ENCODE measurements at places on chromosomes 13 and 19.

DNA sequence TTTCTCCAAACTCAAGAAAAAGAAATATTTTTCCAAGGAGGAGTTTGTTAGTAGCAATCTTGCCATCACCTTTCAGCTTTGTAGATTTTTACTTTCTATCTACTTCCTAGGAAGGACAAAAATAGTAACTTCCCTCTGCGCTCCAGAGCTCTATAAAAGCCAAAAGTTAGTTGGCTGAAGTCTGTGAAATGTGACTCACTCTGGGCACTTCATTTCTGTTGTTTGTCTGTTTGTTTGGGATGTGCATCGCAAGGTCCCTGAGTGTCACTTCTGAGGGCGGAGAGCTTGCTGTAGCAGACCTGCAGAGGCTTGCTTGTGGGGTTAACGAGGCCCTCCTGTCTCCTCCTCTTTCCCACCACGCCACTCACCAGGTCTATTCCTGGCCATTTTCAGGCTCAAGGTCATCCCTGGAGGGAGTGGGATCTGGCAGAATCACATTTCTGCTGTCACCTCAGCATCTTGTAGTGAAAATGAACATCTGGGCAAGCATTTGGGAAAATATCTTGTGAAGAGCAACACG, 307.6 kb downstream of the GPC6 start:
- DNase-seq = no peak

GRCh38 chr19:49847731-49848696, 2.9 kb upstream of the PTOV1 start:
- DNase-seq = no peak

- DNase-seq = no peak
Observed at GRCh38 chr13:71255633-71256032, 611.4 kb downstream of the DACH1 start.

DNA sequence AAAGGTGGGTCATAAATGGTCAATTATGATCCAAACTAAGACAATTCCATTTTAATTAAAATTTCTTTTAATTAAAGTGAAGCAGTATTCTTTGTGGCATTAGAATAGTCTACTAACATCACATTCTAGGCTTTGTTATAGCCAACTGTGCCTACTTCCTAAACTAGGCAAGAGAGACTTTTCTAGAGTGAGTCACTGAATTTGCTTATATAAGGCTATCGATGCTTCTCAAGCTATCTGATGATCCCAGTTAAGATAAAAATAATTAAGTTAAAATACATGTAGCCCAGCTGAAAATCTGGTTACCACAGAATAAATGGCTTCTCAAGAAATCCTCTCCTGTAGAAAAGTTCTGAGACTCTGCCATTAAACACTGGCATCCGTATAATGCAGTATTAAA, 12.5 kb downstream of the ANKRD10 start:
- no peak for DNase-seq

DNA sequence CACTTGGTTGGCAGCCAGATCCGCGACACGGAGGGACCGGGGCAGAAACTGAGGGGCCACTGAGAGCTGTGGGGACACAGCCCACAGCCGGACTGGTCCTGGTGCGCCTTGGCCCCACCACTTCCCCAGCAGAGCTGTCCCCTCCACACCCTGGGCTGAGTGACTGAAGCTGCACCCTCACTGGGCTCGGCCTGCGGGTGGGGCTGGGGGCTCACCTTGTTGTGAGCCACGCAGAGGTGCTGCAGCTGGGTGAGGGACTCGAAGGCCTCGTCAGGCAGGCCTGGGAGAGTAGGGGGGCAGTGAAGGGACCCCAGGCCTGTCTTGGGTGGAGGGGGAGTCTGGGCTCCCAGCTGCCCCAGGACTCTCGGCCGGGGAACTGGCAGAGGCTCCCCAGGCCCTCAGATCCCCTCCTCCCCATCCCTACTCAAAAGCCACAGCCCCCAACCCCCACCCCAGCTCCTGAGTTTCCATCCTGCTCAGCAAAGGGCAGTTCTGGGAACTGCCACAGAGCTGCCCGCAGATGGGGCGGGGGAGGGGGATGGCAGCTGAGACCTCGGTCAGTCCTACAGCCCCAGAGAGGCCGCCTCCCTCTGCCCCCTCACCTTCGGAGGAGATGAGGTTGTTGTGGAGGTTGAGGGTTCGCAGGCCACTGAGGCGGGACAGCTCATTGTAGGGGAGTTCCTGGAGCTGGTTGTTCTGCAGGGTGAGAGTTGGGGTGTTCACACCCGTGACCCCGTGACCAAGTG, 2.3 kb downstream of the PODNL1 start:
- DNase-seq = no peak

DNA sequence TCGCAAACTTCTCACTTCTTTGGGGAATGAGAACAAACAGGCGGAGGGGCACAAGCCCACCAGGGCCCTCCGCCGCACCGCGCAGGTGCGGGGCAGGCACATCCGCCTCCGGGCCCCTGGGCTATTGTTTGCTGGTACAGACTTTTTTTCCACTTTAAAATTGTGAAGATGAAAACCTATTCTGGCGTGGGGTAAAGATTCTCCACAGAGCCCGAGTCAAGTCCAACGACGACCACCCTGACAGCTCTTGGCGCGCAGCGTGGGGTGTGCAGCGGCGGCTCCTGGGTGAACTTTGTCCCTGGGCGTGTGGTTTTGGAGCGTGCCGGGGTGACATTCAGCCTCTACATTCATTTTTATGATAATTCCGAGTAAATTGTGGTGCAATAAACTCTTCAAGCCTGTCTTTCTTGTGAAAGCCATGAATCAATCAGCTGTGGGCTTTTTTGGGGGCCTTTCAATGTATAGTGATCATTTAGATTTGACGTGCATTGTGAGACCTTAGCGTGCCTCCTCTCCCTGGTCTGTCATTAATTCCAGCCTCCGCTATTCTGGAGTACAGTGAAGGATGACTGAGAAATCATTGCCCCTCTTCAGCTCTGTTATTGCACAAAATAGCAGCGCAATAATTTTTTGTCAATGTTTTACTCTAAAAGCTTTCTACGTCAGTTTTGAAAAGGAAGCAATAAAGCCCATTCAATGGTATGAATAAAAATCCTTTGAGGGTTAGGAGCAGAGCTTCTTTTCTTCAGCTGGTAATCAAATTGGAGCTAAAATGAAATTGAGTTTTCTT, 90.0 kb downstream of the TEX29 start:
- DNase-seq = no peak

GRCh38 chr13:80881942-80882445, 541.1 kb upstream of the SPRY2 start:
- no peak for DNase-seq

- DNase-seq = no peak
Observed at GRCh38 chr19:45554481-45554880, 30.1 kb downstream of the OPA3 start.

DNA sequence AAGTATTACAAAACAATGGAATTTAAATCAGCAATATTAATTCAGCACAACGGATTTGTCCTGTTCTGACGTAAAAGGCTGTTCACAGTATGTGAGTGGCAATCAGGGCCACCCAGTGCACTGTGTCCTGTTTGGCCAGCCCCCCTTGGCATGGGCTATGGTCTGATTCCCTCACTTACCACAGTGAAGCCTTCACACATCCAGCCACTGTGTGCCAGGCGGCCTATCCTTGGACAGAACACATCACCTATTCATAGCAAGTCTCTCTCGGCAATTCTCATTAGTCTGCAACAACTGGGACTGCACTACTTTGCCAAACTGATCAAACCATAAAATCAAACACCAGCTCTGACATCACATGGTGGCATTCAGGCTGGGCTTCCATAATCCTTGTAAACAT, 221.5 kb upstream of the TSHZ3 start:
- DNase-seq = no peak

- no peak for DNase-seq
Observed at GRCh38 chr19:4068047-4068966, 1.6 kb upstream of the ZBTB7A start.

DNA sequence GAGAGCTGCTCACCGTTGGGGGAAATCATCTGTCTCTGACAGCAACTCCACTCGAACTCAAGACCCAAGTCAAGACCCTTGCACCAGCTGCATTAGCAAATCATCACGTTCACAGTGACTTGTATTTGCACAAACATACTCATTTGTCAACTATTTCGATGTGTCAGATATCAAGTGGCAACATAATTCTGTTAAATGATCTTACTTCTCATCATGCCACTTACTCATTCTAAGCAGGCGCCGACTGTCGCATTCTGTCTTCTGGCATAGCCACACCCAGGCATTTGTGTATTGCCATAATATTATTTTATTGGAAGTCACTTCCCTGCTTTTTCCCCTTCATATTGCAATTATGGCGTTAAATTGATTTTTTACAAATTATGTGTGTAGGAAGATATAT, 23.0 kb upstream of the ATP1A3 start:
- DNase-seq = no peak

GRCh38 chr13:99542788-99543406, 41.6 kb downstream of the TM9SF2 start:
- DNase-seq = peak; percentile 78

GRCh38 chr13:30799356-30799824, 64.0 kb downstream of the ALOX5AP start:
- no peak for DNase-seq

DNA sequence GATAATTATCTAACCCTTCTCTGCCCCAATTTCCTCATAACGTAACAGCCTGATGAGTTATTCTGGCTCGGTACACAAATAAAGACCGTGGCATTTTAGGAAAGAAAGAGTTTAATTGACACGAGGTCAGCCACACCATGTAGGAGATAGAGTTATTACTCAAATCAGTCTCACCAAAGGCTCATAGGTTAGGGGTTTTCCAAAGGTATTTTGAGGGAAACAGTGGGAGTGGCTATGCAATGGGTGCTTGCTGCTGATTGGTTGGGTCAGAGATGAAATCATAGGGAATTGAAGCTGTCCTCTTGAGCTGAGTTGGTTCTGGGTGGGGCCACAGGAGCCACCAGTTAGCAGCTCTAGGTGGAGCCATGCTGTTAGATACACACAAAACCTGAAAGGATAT, 137.5 kb downstream of the FREM2 start:
- peak; percentile 15 for DNase-seq

DNA sequence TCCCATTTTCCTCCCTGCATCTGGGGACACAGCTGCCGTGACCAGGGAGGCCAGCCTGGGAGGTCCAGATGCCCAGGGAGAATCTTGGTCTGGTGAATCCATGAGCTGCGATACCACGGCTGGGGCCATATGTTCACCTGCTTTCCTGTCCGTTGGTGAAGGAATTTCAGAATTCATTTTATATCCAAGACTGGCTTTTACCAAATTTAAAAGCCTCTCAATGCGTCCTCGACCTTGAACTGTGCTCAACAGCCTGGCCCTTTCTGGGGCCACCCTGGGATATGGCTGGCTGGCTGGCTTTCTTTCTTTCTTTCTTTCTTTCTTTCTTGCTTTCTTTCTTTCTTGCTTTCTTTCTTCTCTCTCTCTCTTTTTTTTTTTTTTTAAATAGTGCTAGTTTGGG, 22.2 kb upstream of the GDF15 start:
- no peak for DNase-seq

Data from activated CD4-positive, alpha-beta memory T cell treated with anti-CD3 and anti-CD28 coated beads for 36 hours (primary cell).